ENCODE measurements at places on chromosomes 7 and 10.
A peak's percentile ranks its signal among the peaks of the same experiment; 100 is the strongest.

DNA sequence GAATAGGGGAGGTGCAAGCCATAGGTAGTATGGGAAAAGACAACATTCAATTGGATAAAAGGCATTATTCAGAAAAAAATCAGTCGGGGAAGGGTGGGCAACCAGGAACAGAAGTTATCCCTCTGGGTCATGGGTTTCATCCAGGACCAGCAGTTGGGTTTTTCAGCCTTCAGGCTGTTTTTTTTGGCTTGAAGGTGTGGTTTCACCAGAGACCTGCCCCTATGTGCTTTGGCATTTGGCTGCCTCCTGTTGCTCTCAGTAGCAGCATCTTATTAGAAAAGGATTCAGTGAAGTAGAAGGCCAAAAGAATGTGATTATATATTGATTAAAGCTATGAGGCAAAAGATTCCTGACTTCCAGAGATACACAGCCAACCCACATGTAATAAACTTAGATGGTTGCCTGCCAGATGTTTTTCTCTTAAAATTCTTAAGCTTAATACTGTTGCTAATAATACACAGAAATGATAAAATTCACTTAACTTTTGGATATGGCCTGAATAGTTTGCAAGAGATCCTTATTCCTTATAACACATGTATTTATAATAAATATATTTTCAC, 251.7 kb upstream of the CSTF2T start:
- DNase-seq, result no peak

DNA sequence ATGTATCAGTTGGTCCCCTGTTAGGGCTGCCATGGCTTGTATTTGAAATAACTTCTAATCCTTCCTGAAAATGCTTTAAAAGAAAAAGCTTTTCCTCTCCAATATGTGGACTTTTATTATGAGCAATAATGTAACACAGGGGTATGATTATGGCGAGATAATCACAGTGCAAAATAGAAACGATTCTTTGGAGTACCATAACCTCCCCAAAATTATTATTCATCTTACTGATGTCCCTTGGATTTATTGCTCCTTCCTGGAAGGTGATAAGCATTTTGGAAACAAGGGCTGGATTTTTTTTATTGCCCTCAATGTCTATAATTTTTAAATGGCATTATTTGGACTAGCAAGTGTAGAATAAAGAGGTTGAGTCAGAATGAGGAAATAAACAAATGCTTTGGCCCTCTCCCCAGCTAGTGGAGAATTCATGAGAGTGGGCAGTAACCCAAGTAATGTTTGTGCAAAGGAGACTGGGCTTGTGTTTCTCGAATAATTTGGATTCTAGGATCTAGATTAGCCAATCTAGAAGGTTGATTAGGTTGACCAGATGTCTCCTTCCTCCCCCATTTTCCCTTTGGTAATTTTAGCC, 403.9 kb upstream of the CELF2 start:
- DNase-seq, result no peak

- no peak for DNase-seq
Measured at GRCh38 chr7:100861616-100861985, 5.6 kb upstream of the TRIP6 start.

DNA sequence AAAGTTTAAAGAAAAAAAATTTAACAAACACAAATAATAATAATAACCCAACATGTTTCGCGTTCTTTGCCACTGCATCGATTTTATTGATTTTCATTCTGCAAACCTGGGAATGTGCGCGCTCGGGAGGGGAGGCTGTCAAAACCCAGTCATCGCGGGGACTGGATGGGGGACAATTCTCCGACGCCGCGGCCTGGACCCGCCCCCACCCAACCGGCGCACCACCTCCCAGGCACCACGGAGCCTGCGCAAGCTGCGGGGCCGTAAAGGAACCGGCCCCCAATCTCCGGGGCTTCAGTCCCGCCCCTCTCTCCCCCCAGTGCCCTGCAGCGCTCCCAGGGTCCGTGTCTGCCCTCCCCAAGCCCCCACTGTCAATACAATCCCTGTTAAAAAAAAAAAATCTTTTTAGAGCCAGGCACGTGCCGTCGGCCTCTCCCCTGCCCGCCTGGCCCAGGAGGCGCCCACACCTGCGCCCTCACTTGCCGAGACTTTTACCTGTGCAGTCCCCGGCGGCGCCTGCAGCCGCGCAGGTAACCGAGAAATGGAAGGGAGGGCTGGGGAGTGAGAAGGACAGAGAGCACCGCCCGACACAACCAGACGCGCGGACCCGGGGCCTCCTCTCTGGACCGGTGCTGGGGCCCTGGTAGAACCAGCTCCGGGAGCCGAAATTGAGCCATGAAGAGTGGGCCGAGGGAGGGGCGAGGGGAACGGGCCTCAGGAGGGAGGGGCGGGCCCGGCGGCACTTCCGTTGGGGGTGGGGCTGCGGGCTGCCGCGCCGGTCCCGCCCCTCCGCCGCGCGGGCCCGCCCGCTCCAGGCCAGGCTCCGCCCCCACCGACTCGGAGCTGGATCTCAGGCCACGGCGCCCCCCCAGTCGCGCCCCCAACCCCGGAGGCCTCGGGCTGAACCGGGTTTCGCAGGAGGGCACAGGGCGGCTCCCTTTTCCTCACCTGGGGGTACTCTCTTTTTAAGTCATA, 7.6 kb upstream of the ZNF503 start:
- peak; percentile 36 for DNase-seq

DNA sequence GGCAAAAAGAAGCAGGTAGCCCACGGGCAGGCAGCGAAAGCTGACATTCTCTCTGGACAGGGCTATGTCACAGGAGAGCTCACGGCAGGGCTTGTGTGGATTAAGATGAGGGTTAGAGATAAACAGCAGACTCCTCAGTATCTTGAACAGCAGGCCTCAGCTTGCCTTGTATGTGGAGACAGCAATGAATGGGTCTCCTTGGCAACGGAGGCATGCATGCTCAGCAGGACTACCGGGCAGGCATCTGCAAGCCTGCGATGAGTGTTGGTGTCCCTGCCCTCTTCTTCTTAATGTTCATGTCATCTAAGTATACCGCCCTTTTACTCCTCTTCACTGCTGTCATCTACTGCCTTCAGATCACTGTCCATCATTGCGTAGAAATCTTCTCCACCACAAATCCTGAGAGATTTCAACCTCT, 81.9 kb upstream of the C1GALT1 start:
- DNase-seq, result peak; percentile 15

Data from astrocyte of the spinal cord (primary cell).